MCF 10A (cell line): ENCODE measurements at places on chromosomes 5 and 9. TPM values are rescaled to one million over a fixed set of nuclear protein-coding genes. Genes with fewer than 3 reads are reported as not detected.

GRCh38 chr9:113492343-113493202 lies 29.0 kb downstream of the RGS3 start:
- H3K27ac ChIP-seq: no peak overlapping the region
- peaks cover 14% of the 10 kb centered on the region for H3K4me1 ChIP-seq
- H3K27me3 ChIP-seq: no peaks in the 10 kb centered on the region
- no peaks in the 10 kb centered on the region for H3K36me3 ChIP-seq

- H3K36me3 ChIP-seq: no peaks in the 10 kb centered on the region
- peak; percentile 83 for DNase-seq
- H3K4me3 ChIP-seq: no peak overlapping the region
- no peaks in the 10 kb centered on the region for H3K27me3 ChIP-seq
- H3K4me1 ChIP-seq: peaks cover 13% of the 10 kb centered on the region
Observed at GRCh38 chr5:95773335-95774059, 42.4 kb downstream of the RHOBTB3 start.

DNA sequence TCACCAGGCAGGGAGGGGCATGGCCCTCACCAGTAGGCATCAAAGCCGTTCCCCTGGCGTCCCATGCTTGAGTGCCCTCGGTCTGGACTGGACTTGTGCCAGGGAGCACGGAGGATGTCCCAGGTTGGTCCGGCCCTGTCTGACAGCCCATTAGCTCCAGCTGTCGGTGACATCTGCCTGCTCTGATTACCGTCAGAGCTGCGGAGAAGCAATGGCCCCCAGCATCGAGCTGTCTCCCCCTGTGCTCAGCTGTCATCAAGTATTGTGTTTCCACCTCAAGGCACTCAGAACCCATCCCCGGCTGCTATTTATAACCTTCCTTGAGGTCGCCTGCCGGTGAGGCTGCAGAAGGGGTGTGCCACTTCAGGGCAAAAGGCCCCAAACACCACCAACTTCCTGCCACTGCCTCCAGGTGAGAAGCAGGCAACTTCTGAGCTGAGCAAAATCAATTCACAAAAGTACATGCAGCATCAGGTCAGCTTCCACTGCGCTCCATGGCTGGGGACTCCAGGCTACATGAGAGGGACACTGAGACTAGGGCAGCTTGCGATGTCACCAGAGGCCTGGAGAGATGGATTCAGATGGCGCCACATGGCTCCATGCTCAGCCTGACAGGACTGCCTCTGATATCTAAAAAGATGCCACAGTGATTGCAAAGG lies 142.7 kb downstream of the C5orf15 start:
- H3K27me3 ChIP-seq: peaks cover 27% of the 10 kb centered on the region
- peaks cover 7% of the 10 kb centered on the region for H3K4me1 ChIP-seq
- no peak overlapping the region for H3K4me3 ChIP-seq
- H3K36me3 ChIP-seq: no peaks in the 10 kb centered on the region

The FOXE1 gene
- not detected in 2 replicates for total RNA-seq

The KLF4 gene
- total RNA-seq: 94.9 and 96.0 TPM in 2 replicates
